Aorta (tissue), 5 donors: ENCODE measurements at places on chromosomes 7 and 10. TPM values are rescaled to one million over a fixed set of nuclear protein-coding genes. Genes with fewer than 3 reads are reported as not detected.

GRCh38 chr10:130553826-130554225 lies 417.6 kb downstream of the GLRX3 start:
- DNase-seq = no peak

DNA sequence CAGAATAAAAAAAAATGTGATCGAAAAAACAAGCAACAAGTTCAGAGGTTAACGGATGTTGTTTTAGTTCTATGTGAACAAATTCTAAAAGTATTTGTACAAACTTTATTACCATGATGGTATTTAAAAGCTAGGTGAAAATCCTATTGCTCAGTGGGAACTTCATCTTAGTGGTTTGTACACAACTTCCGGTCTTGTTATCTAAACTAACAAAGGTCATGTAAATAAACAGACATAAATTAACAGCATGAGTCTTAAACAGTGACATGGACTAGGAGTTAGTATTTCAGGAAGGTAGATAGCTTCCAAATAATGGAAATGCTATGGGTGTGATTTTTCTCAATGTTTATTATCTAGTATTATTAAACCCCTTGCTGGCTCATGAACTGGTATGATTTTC lies 83.8 kb downstream of the SPAG6 start:
- DNase-seq = no peak

DNA sequence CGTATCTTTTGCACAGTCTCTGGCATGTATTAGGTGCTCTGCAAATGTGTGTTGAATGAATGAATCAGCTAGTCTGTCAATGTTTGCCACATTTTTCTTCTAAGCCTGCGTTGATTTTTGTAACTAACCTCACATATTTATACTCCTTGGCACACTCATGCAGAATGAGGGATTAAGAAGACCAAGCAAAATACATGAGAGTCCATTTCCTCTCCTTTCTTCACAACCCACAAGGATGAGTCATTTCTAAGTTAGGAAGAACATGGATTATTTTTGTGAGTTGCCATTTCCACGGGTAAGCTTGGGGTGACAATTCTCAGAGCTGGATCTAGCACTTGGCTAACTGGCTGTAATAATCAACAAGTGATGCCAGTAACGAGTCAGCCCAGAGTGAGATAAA lies 158.8 kb downstream of the TWIST1 start:
- DNase-seq = no peak

NME8 gene
- 2.0 TPM for total RNA-seq

HMX2 gene
- total RNA-seq = not detected

KIAA1549 gene
- 1.0 TPM for total RNA-seq
